Stimulated activated CD4-positive, alpha-beta T cell treated with anti-CD3 and anti-CD28 coated beads, Interleukin-12 subunit alpha, Interleukin-12 subunit beta, amount 100 ng/mL, for 48 hours (primary cell): ENCODE measurements at places on chromosomes 4 and X.

- no peak for DNase-seq
Observed at GRCh38 chrX:23436875-23437274, 102.2 kb downstream of the PTCHD1 start.

- DNase-seq: no peak
Observed at GRCh38 chr4:77153006-77153405, 4.0 kb upstream of the CCNG2 start.

- no peak for DNase-seq
Observed at GRCh38 chr4:12861422-12861821, 622.7 kb downstream of the RAB28 start.

DNA sequence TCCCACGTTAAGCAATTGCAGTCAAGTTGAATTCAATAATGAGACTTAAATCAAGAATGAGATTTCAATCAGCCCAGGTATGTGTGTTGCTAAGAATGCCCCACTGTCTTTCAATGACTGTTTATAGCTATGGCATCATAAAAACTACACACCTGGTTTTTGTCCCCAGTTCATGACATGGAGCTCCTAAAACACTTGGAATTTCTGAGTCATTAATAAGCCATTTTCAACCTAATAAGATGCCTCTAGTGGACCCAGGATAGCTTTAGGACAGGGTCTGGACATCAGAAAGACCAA is 72.7 kb upstream of the STS start:
- DNase-seq: no peak

DNA sequence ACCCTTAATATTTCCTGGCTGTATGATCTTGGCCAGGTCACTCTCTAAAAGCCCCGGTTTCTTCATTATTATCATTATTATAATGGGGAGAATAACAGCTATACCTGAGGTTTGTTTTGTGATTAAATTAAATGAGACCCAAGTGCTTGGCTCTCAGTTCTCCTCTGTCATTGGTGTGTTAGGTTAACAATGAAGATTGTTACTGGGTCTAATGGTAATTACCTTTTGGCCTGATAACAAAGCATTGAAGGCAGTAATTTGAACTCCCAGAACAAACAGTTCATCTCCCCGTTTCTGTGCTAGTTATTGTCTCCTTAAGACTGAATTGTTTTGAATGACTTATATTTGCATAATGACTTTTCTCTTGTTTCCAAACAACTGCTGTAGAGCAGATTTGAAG is 6.8 kb upstream of the ANAPC4 start:
- DNase-seq: no peak

DNA sequence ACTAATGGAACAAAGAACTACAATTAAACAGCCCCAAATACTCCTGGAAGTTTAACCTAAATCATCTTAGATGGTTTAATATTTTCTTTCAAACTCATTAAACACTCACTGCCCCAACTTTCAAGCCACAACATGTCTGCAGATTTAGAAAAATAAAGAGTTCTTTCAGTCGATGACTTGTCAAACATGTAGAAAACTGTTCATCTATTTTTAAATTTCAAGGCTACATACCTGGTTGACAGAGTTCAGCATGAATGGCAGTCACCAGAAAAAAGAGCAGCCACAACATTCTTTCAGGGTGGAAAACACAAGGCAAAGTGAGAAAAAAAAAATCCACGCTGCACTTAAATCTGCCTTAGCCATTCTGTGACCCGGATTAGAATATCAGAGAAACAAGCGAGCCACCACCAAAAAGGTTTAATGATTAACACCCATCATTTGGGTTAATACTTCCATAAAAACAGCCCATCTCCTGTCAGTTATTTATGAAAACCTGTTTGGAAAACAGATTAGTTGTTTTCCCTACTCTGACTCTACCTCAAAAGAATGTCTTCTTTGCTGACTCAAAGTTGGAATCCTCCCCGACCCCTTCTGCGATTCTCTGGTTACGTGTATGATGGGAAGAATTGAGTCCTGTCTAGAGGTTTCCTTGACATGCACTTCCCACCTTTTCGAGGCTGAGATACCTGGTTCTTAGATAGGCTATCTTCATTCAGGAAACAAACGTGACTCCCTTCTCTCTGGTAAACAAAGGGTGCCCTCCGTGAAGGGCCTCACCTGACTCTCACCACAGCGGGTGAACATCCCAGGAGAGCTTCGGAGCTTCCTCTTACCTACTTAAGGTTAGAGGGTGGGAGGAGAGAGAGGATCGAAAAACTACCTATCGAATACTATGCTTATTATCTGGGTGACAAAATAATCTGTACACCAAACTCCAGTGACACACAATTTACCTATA is at the start of gene CLTRN:
CLTRN (minus strand) TSS at position 319 of the 958 bp plus-strand sequence; CDS start at position 289, 30 bp downstream.
- DNase-seq: no peak

GRCh38 chrX:68684919-68685304 is 37.4 kb downstream of the STARD8 start:
- DNase-seq: no peak

DNA sequence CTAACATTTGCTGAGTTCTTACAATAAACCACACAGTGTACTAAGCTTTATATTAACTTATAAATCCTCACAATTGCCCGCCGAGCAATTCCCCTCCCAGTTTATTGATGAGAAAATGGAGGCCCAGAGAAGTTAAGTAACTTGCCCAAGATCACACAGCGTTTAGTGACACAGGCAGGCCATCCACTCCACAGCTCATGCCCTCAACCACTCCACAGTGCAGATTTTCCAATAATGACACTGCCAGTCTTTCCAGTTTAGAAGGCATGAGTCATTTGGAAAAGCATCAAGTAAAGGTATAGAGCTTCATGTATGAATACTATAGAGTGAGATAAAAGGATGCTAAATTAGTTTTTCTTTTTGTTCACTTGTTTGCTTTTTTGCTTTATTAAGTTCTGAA is 208.5 kb downstream of the CAMK2D start:
- no peak for DNase-seq

DNA sequence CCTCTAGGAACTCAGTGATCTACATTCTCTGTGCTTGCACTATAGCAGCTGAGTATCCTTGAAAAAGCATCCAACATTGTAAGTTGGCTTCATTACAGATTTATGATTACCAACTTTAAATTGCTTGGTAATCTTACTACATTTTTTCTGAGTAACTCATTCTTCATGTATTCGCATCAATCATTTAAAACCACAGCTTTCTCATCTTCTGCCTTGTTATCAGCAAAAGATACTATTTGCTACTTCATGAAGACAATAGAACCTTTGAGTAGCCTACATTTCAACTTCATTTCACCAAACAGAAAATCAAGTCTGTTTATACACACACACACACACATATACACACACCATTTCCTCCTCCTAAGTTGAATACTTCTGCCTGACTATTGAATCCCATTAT is 6.2 kb upstream of the DCAF8L2 start:
- DNase-seq: no peak

- DNase-seq: no peak
Observed at GRCh38 chrX:130085551-130086446, 24.5 kb downstream of the ELF4 start.

DNA sequence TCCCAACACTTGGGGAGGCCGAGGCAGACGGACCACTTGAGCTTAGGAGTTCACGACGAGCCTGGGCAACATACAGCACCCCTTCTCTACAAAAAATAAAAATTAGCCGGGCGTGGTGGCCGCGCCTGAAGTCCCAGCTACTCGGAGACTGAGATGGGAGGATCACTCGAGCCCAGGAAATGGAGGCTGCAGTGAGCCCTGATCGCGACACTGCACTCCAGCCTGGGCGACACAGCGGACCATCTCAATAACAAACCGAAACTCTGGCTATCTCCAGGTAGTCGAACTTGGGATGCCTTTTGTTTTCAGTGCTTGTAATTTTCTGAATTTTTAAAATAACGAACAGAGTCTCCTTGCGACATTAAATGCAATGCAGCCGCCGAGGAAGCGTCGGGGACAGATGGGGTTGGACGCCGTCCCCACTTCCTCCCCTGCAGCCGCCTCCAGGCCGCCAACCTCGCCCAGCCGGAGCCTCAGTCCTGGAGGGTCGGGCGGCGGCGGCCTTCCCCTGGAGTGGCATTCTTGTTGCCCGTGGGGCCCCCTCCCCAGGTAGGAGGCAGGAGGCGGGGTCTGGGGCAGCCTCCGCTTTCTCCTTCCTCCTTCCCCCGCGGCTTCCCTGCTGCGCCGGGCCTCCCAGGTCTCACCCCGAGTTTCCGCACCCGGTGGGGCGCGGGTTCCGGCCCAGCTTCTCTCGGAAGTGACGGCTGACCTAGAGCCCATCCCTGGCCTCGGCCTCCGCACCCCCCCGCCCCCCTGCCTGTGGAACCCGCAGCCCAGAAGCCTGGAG is 14.6 kb downstream of the HMX1 start:
- no peak for DNase-seq

- no peak for DNase-seq
Observed at GRCh38 chrX:155028129-155028528, 1.5 kb downstream of the FUNDC2 start.

DNA sequence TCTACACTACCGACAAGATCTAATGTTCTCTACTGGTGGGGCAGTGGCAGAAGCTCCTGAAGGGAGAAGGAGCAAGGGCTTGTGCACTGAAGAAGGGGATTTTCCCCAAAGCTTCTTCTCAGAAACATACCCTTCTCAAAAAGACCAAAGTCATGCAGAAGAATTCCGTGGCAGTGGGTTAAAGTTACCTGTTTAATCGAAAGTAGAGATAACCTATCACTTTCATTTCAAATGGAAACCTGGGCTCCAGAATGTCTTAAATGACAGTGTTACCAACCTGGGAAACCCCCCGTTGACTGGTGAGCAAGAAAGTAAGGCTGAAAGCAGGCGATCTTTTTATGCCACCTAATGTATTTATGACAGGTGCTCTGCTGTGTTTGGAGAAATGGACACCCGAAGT is 92.5 kb upstream of the TEX13D start:
- DNase-seq: no peak

DNA sequence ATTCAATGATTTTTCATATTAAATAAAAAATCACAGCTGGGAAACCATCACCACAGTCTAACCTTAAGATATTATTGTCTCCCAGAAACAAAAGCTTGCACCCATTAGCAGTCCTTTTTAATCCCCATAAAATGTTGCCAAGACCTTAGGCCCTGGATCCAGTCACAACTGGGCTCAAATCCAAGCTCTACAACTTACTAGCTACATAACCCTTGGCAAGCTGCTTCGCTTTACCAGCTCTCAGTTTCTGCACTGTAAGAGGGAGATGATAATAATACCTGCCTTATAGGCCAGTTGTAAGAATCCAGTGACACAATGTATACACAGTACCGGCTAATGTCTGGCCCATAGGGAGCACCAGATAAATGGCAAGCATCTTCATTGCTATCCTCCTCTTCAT is 400.9 kb upstream of the FGF13 start:
- no peak for DNase-seq

GRCh38 chrX:108341947-108342346 is 96.3 kb downstream of the COL4A6 start:
- DNase-seq: no peak

DNA sequence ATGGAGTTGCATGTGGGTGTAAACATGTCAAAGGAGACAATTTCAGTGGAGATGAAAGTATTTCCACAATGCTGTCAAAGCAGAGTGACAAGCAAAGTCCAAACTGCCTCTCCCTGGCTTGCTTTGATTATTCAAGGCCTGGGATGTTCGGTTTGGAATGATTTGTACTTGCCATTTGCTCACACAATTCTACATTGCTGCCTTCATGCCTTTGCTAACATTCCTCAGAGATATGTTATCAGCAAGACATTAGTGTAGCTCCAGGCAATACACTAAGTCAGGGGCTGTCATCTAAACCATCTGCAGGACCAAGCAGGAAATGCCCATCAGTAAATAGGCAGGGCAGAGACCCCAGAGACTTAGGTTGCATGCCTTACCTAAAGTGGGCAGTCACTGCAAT is 79.6 kb upstream of the C1QTNF7 start:
- no peak for DNase-seq

- no peak for DNase-seq
Observed at GRCh38 chr4:119602366-119602765, 26.2 kb downstream of the PDE5A start.

DNA sequence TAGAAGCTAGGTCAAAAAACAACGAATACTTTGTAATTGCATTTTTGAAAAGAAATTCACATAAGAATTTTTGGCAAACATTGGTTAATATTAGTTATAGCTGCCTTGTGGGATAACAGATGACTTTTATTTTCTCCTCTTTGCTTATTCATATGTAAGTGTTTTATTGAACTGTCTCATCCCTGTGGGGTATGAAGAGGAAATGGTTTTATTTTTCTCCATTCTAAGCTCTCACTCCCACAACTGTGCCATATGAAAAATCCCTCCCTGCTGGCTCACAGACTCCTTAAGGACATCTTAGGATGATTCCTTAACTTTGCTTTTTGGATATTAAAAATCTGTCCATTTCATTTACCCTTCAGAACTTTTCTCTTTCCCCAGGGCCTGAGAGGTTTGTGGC is 300.6 kb downstream of the PPP1R2C start:
- DNase-seq: no peak

GRCh38 chrX:53974529-53974928 is 69.7 kb downstream of the PHF8 start:
- no peak for DNase-seq

DNA sequence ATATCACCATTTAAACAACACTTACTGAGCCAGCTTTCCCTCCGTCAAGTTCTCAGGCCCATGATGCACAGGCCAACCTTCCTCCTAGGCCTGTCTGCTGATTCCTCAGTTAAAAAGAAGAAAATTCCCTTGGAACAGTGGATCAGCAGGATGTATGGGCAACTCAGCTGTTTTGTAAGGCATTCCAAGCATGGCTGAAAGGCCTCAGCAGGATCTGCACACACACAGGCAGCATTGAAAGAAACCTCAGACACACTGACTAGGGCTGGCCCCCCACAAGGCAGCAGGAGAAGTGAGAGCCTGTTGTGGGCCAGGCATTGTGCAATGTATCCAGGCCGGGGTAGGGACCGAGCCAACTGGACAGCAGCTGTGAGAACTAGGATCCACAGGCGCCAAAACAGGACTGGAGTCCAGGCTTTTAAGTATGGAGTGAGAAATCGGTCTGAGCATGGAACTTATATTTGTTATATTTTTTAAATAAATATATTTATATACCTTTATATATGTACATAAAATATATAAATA is 171.4 kb downstream of the NWD2 start:
- DNase-seq: no peak

- DNase-seq: no peak
Observed at GRCh38 chr4:147163311-147163710, 217.6 kb upstream of the TTC29 start.

- DNase-seq: no peak
Observed at GRCh38 chr4:72375073-72375736, 193.8 kb downstream of the ADAMTS3 start.

GRCh38 chr4:16952896-16953630 is 54.6 kb upstream of the LDB2 start:
- DNase-seq: no peak

- no peak for DNase-seq
Observed at GRCh38 chrX:77114501-77114900, 332.7 kb upstream of the FGF16 start.

GRCh38 chr4:104128850-104129213 is 365.9 kb downstream of the CXXC4 start:
- no peak for DNase-seq

GRCh38 chr4:21893136-21893535 is 55.4 kb downstream of the KCNIP4 start:
- no peak for DNase-seq
